Esophagus mucosa (tissue), 1 donor: ENCODE measurements at places on chromosomes 6 and 20.

GRCh38 chr6:73803562-73804241 is 107.7 kb downstream of the CD109 start:
- ATAC-seq: peak; percentile 20

DNA sequence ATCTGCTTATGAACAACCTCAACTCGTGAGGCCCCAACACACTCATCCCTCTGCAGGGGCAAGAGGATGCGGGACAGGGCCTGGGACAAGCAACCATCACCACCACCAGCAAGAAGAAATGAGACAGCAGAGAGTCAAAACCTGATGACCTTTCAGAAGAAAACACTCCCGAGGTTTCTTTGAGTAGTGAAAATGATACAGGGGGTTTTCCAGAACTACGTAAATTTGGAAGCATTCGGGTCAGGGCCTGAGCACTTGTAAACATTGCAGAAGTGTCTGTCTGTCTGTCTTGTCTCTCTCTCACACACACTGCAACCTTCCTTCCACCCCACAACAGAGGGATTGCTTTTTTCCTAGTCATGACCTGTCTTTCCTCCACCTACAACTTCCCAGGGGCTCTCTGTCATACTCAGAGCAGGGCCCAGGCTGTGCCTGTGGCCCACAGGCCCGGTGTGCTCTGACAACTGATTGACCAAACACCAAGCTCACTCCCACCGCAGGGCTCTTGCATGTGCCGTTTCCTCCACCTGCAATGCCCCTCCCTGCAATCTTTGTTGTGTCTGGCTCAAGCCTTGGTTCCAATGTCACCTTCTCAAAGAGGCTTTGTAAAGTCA is 90.9 kb downstream of the BMP7 start:
- ATAC-seq: no peak

DNA sequence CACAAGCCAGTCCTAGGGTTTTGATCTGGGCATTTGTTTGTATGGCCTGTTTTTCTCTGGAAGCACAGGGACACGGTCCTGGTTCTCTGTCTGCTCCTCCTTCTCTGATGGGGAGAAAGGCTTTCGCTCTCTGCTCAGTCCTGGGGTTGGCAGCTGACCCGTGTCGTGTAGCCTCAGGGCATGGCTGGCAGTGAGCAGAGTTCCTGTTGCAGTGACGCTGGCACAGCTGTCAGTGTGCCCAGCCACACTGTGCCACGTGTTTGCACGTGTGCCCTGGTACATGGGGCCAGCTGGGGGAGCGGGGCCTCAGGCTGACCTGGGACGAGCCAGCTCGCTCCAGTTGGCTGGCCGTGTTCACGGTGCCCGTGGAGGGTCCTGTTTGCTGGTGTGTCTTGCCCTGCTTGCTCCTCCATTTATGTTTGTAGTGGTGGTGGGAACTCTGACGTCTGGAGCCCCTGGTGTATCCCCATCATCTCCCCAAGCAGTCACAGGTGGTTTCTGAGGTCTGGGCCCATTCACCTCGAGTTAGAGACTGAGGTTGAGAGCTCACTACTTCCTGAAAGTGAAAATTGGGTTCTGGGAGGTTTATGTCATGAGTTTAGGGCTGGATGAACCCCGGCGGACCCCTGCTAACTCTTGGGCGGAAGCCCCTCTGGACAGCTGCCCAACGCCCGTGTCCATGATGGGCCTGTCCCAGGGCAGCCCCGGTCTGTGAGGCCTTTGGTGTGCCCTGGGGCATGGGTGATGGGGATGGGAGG is 10.2 kb upstream of the DNAJC5 start:
- no peak for ATAC-seq

DNA sequence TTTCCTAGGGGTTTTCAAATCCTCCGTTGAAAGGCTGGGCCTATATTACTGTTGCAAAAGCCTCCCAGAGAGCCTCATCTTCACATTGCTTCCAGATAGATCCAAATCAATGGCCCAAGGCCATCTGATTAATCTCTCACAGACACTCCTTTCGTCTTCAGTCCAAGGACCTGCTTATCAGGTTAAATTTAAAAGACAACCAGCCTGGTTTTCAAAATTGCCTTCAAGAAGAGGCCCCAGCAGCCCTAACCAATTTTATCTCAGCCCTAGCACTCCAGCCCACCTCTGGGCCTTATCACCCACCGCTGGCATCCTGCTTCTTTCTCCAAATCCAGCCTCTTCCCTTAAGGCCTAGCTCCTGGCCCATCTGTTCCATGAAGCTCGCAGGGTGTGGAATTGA is 15.5 kb upstream of the CCND3 start:
- no peak for ATAC-seq

GRCh38 chr20:24491041-24491756 is 21.8 kb downstream of the SYNDIG1 start:
- ATAC-seq: no peak

- no peak for ATAC-seq
These were observed 280.3 kb downstream of the CDC5L start for GRCh38 chr6:44667668-44668390.

GRCh38 chr6:1387876-1388629 is 1.3 kb upstream of the FOXF2 start:
- ATAC-seq: no peak

GRCh38 chr20:11101696-11102095 is 427.9 kb upstream of the JAG1 start:
- no peak for ATAC-seq

- peak; percentile 78 for ATAC-seq
These were observed 18.3 kb downstream of the SLC16A10 start for GRCh38 chr6:111105578-111105977.

DNA sequence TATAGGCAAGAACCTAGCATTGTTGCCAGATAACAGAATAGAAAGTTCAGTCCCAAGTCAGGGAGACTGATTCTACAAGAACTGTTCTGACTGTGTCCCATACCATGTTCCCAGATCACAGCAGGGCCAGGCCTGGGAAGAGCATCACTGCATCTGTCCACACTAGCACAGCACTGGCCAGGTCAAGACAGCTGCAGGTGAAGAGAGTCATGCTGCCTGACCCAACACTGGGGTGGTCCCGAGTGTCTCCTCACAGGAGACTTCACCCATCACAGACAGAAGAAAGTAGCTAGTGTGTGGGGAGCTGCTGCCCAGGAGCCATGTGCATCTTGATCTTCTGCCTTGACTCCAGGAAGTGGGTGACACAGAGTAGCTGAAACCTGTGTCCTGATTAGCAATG is 1.3 kb upstream of the CST9L start:
- no peak for ATAC-seq

DNA sequence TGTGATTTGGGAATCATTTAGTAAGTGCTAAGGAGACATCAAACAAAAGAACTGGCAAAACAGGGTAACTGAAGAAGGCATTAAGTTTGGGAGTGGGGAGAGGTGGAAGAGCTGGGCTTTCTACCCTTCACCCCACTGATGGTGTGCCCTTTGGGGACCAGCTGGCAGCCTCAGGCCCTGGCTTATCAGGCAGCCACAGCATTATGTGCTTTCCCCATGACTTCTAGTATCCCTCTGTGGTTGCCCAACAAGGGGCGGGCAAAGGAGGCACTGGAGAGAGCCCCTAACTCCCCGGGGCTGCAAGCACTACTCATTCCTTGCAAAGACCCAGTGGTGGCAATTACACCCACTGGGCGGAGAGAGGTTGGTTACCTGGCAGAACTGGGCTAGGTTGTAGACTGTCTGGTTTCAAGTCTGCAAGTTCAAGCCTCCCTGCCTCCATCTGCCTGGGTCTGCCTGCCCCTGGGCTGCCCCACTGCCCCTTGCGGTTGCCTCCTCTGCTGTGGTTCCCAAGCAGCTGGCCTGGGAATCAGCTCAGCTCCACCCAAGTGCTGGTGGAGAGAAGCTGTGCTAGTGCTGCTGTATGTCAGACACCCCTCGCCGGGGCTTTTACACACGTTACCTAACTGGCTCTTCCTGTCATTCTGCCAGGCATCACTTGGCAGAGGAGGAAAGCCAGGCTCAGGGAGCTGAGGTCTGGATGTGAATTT is 29.9 kb downstream of the KCNK5 start:
- ATAC-seq: no peak

DNA sequence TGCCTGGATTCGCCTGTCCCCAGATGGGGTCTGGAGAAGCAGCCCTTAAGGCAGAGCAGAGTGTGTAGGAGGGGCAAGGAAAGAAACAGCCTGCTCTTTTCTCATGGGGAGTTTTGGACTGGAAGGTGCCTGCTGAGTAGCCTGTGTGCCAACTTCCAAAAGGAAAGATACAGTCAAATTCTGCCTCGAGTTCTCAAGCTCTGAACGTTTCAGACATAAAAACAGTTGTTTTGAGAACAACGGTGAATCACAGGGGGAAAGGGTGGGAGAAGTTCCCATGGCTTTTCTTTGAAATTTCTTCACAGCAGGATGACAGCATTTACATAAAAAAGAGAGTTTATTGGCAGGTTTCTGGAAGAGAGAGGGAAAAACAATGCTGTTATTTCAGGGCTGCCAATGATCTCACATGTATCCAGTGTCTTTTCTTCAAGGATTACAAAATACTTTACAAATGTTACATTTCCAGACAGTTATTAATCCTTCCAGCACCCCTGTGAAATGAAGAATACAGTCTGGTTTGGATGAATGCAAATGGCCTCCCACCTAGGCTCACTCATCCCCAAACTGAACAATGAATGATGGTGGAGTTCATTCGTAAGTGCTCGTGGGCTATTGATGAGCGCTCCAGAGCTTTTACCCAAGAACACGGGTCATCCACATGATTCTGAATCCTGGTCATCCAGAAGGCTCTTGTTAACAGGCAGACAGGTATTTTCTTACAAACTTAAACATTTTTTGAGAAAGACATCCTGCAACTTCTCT is 33.8 kb upstream of the ECI2 start:
- no peak for ATAC-seq

DNA sequence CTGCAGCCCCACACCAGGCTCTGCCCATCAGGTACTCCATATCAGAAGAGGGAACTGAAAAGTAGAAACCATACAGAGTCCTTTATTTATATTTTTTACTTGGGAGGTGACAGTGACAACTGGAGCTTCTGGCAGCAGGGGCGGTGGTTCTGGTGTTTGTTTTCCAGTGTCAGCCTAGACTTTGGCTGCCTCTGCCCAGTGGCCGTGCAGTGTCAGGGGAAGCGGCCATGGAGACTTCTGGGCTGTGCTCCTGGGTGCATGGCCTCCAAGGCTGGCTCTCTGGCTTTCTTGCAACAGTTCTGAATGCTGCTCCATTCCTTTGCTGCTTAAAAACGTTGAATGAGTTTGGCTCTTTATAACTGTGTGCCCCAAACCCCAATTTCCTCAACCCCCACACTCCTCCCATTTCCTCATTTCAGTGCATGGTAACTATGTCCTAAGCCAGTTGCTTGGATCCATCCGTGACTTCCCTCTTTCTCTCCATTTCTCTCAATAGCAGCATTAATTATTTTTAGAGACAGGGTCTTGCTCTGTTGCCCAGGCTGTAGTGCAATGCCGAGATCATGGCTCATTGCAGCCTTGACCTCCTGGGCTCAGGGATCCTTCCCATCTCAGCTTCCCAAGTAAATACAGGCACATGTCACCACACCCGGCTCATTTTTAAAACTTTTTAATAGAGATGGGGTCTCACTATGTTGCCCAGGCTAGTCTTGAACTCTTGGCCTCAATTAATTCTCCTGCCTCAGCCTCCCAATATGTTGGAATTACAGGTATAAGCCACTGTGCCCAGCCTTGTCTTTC is 141.1 kb upstream of the SGK1 start:
- no peak for ATAC-seq

- ATAC-seq: no peak
These were observed 855.8 kb downstream of the HACE1 start for GRCh38 chr6:104003803-104004516.

DNA sequence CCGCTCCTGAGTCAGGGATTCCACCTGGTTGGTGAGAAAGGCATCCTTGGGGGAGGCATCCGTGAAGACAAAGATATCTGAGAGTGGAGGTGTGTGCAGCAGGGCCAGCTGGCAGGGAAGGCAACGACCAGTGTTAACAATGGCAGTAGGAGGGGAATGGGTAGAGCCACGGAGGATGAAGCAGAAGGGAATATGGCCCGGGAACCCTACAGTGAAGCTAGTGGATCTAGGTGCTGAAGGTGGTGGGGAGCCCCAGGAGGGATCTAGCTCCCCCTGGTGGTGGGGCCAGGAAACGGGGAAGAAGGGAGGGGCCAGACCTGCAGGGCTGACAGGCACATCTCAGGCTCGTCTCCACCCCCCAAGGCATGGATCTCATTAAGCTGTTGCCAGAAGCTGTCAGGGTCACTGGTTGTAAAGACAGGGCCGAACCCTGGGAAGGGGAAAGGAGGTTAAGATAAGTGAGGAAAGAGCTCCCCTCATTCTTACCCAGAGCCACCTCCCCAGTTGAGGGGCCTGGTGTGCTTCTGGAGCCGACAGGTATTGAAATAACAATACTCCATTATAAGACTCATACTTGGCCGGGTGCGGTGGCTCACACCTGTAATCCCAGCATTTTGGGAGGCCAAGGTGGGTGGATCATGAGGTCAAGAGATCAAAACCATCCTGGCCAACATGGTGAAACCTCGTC is 7.3 kb downstream of the VWA7 start:
- peak; percentile 87 for ATAC-seq

GRCh38 chr20:3406481-3407039 is 909 bp downstream of the DNAAF9 start:
- ATAC-seq: no peak

GRCh38 chr6:143276436-143276835 is 174.1 kb downstream of the ADAT2 start:
- no peak for ATAC-seq

DNA sequence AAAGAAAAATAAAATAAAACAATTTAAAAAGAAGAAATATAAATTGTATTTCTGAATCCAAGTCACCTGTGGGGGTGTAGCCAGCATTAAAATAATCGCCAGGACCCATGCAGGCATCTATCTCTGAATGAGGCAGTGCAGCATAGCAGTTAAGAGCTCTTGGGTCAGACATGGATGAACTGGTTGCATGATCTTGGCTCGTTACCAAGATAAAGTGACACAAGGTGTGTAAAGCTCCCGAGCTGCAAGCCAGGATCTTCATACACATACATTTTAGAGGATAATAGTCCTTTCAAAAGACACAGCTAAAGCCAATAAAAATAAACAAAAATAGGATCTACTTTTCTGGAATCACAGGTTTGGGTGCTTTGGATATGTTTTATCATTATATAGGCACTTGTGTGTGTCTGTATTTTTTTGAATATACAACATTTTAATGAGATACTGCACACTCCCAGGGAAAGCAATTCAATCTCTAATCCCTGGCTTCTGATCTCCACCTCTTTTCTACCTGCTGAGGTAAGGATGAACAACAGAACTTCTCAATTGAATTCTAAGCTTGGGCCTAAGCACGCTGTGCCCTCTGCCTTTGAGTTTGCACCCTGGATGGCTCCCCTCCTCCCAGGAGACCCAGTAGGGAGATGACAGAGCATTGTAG is 8.9 kb downstream of the TRIM10 start:
- ATAC-seq: no peak

- no peak for ATAC-seq
These were observed 56.4 kb downstream of the B4GALT5 start for GRCh38 chr20:49657118-49657901.

- ATAC-seq: no peak
These were observed 383.8 kb upstream of the JAG1 start for GRCh38 chr20:11057624-11058023.

DNA sequence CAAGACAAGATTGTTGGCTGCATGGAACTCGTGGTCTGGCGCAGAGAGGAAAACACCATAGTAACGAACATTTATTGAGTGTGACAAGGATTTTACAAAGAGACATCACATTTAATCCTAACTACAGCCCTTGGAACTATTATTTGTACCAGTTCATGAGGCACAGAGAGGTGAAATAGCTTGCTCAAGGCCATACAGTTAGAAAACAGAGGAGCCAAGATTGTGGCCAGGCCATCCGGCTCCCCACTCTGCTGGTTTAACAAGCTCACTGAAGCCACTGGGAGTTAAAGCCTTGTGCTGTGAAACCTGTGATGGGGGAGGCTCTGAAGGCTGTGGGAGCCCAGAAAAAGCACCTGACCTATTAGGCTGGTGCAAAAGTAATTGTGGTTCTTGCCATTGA is 74.9 kb upstream of the ZNFX1 start:
- ATAC-seq: no peak
